ENCODE measurements at places on chromosomes 6 and 20.

GRCh38 chr6:82705579-82705978 lies 342.0 kb downstream of the TPBG start:
- no peak for DNase-seq

- DNase-seq = no peak
Measured at GRCh38 chr6:168815229-168815628, 374.2 kb downstream of the SMOC2 start.

DNA sequence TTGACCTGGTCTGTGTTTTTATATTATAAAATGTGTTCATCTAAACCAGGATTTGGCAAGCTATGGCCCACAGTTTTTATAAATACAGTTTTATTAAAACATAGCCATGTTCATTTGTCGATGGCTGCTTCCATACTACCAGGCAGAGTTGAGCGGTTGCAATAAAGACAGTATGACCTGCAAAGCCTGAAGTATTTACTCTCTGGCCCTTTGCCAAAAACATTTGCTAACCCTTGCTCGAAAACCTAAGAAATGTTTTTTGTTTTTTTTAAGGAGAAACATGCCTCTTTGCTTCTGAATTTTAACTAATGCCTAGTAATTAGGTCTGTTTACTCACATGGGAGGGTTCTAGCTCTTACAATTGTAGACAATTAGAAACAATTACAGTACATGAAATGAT lies 67.4 kb upstream of the SMIM28 start:
- no peak for DNase-seq

DNA sequence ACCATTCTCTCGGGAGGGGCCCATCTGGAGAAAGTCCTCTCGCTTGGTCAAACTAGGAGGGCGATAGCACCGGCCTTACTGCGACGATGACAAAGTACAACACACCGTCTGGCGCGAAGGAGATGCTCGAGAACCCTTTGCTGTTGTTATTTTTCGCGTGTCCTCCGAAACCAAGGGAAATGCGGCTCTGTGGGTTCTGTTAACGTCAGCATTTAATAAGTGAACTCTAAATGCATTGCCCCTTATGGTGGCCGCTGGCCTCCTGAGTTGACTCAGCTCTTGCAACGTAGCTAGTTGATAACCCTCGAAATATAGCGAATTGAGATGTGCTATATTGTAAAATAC lies 577 bp upstream of the SCAND1 start:
- DNase-seq = peak; percentile 30

GRCh38 chr6:109455437-109456110 lies at the start of gene MICAL1:
MICAL1 (minus strand) TSS chr6:109455772; CDS start chr6:109454196, 1,576 bp downstream.
- DNase-seq = peak; percentile 57

DNA sequence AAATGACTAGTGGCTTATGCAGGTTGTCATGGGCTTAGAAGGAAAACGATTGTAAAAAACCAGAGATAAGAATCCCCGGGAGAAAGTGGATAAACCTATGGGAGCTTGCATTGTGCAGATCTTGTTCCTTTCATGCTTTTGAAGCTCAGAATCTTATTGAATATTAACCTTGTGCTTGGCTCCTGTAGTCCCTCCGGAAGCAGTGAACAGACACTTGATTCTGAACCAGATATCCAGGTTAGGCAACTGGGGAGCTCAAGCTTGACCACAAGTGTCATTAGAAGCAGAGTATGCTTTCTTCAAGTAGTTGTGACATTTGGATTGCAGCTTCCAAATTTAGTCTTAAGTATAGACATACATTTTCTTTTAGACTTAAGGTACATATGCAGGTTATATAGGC lies 212.6 kb upstream of the MOCS1 start:
- DNase-seq = no peak

- DNase-seq = no peak
Measured at GRCh38 chr6:85516168-85516567, 66.3 kb downstream of the NT5E start.

DNA sequence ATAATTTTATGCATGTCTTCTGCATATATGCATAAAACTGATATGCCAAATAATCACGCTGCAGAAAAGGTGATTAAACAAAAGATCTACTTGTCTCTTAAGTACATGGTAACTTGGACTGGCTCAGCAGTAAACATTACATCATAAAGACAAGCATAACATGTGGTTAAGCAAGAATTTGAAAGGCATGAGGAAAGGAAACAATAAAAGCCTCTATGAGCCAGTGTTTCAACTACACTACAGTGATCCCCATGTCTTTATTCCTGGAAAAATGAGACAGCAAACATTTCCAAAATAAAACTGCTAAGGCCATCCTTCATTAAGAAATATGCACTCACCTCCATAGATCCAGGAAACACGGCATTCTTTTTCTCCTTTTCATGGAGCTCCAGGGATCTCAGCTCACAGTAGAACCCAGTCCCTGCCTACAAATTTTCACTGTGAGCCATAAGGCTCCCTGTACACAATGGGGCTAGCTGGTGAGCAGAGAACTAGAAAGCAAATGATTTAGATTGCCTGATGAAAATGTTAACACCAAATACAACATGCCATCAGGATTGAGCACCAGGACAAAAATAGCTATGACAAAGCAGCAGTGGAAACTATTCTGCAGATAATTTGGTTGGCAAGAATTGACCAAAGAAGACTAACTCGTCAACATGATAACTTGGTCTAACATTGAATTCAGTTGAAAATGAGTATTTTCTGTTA lies 156.1 kb downstream of the COL21A1 start:
- no peak for DNase-seq

Data from stimulated activated CD4-positive, alpha-beta T cell treated with anti-CD3 and anti-CD28 coated beads, Interleukin-4, amount 100 ng/mL, for 24 hours (primary cell).